ENCODE measurements at places on chromosomes 3 and 15.

- no peak for DNase-seq
Observed at GRCh38 chr15:69675731-69676130, 223.1 kb downstream of the RPLP1 start.

- peak; percentile 55 for DNase-seq
Observed at GRCh38 chr3:50237133-50237651, 1.2 kb downstream of the GNAI2 start.

- DNase-seq = no peak
Observed at GRCh38 chr3:37611771-37612170, 249.9 kb upstream of the CTDSPL start.

- DNase-seq = no peak
Observed at GRCh38 chr15:52673312-52673711, 5.9 kb downstream of the ATOSA start.

- DNase-seq = no peak
Observed at GRCh38 chr3:195077611-195078540, 193.1 kb downstream of the XXYLT1 start.

GRCh38 chr15:42788725-42789124 lies 51.8 kb upstream of the CDAN1 start:
- no peak for DNase-seq

GRCh38 chr15:40252438-40253166 lies 13.7 kb downstream of the PAK6 start:
- DNase-seq = no peak

- DNase-seq = no peak
Observed at GRCh38 chr3:9098716-9099675, 135.7 kb upstream of the RAD18 start.

DNA sequence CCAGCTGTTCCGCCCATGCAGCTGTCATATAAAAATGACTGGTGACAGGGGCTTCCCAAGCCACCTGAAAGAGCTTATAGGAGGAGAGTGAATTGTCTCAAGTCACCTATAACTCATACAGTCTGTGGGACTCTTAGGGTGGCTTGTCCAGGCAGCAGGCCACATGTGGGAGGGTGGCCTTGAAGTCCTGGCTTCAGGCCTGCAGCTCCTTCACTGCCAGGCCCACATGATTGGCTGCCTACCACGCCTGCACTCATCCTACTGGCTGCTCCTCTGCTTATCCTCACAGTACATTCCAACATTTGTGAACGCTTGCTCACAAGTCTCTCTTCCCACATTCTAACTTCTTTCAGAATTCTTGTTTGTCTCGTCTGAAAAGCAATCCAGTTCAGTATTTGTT lies 41.1 kb upstream of the TIPARP start:
- no peak for DNase-seq

GRCh38 chr15:90558171-90558573 lies 28.4 kb downstream of the CRTC3 start:
- no peak for DNase-seq

GRCh38 chr3:153957421-153957820 lies 163.8 kb upstream of the ARHGEF26 start:
- DNase-seq = no peak

DNA sequence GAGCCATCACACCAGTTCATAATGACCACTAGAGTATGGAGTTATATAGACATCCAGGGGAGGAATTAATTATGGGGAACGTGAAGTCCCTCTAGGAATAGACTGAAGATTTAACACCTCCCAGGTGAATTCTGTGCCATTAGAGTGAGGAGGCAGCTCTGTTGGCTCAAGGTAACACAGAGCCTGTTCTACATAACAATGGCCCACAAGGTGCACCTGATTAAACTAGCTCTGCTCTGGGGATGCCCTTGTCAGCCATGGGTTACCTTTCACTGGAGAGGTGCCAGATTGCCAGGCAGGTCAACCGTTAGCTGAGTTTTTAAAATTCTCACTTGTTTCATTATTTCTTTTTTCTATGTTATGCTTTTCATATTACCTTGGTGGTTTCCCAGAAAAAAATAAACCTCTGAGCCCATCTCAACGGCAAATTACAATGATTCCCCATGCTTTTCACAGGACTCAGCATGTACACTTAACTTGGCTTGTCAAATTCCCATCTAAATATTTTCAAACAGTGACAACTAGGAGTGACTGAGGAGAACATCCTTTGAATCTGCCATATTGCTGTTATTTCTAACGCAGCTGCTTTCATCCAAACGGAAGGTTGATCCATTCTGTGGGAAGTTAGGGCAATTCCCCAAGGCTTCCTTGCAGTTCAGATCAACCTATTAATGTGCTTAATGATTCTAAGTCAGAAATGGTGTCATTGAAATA lies 512.9 kb downstream of the MCTP2 start:
- DNase-seq = no peak

- DNase-seq = no peak
Observed at GRCh38 chr3:107521469-107522059, 1.2 kb upstream of the BBX start.

DNA sequence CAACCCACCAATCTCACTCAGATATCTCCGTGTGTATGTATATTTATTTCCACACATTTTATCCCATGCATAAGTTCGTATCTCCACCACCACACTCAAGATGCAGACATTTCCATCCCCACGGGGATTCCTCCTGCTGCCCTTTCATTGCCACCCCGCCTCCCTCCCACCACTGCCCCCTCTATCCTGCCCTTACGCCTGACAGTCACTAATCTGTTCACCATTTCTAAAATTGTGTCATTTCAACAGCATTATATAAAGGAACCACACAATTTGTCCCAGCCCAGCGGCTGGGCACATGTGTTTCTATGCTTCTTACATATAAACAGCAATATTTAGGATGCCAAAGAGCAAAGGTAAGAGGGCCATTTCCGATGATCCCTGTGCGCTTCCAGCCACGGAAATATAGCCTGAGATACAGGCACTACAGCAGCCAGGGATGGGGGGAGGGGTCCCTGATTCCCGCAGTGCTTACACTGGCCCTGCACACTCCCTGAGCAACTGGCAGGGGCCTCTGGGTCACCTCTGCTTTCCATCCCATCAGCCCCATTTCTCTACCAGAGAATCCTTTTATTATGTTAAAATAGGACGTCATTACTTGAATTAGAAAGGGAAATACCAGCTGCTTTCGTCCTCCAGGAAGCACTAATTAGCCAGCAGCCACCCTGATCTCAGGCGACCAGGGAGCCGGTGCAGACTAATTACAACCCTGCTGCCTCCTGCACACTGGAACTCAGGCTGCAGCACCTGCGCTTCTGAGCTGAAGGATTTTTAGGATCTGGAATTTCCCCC lies 372.0 kb upstream of the ATP10A start:
- no peak for DNase-seq

DNA sequence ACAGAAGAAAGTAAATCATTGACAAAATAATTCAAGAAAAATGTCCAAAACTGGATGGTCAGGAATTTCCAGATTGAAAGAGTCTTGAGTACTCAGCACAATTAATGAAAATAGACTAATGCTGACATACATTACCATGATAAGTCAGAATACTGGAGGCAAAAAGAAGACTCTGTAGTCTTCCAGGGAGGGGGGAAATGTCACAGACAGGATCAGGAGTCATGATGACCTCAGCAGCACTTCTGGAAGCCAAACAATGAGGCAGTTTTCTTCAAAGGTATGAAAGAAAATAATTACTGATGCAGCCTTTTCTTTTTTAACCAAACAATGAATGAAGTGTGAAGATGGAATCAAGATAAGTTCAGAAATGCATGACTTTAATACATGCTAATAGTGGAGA lies 30.1 kb upstream of the SLC22A13 start:
- no peak for DNase-seq

GRCh38 chr3:37400945-37401344 lies 226.6 kb upstream of the LRRFIP2 start:
- DNase-seq = no peak

DNA sequence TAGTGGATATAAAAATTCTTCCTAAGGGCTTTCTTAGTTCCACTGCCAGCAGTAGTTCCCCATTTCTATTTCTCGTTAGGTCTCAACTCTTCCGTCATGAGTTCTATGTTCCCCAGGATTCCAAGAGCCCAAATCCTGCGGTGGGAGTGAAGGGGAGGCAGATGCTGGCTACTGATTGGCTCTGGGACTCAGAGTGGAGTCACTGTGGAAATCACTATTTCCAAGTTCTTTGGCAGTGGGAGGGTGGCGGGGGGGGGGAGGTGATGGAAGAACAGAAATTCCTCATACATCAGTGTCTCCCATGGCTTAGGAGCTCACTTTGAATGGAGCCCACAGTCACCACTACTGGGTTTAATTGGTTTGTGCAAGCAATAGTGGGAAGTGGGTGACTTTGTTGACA lies 5.6 kb downstream of the CCR1 start:
- DNase-seq = no peak

GRCh38 chr3:66839508-66839907 lies 158.6 kb upstream of the KBTBD8 start:
- DNase-seq = no peak

GRCh38 chr3:115513416-115513800 lies 109.9 kb upstream of the GAP43 start:
- no peak for DNase-seq

GRCh38 chr3:141021261-141021660 lies 29.9 kb upstream of the SPSB4 start:
- no peak for DNase-seq

GRCh38 chr15:53831907-53832770 lies 72.7 kb upstream of the WDR72 start:
- DNase-seq = no peak

- no peak for DNase-seq
Observed at GRCh38 chr15:33985287-33985686, 17.0 kb downstream of the CHRM5 start.

DNA sequence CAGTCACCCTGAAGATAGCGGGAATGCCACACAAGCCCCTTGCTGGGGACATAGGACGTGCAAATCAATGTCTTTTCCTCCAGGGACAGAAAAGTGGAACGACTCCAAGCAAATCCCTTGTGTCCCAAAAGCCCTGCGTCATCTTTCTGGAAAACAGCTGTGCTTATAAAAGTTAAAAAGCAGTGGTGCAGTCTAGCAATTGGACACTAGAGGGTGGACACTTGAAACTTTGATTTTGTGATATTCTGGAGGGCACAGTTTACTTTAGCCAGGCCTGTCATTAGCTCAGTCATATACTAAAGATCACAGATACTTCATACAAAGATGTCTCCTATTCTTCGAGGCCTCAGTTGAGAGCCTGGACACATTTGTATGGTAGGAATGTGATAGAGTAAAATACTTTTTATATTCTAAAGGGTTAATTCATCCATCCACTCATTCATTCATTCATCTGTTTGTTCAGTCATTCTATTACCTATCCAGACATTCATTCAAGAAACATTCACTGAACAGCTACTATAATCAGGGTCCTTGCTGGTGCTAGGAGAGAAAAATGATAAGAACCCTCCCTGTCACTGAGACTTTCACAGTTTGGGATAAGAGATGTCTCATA lies 63.8 kb upstream of the ANKRD34C start:
- DNase-seq = no peak

DNA sequence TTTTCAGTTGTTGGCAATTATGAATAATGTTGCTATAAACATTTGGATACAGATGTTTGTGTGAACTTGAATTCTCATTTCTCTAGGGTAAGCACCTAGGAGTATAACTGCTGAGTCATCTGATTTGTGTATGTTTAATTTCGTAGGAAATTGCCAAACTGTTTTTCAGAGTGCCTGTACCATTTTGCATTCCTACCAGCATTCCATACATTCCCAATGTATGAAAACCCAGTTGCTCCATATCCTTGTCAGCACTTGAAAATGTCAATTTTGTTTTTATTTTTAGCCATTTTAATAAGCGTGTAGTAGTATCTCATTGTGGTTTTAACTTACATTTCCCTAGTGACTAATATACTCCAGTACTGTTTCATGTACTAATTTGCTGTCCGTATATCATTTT lies 98.5 kb upstream of the TSC22D2 start:
- DNase-seq = no peak
